ENCODE measurements at places on chromosomes 5 and 9.

DNA sequence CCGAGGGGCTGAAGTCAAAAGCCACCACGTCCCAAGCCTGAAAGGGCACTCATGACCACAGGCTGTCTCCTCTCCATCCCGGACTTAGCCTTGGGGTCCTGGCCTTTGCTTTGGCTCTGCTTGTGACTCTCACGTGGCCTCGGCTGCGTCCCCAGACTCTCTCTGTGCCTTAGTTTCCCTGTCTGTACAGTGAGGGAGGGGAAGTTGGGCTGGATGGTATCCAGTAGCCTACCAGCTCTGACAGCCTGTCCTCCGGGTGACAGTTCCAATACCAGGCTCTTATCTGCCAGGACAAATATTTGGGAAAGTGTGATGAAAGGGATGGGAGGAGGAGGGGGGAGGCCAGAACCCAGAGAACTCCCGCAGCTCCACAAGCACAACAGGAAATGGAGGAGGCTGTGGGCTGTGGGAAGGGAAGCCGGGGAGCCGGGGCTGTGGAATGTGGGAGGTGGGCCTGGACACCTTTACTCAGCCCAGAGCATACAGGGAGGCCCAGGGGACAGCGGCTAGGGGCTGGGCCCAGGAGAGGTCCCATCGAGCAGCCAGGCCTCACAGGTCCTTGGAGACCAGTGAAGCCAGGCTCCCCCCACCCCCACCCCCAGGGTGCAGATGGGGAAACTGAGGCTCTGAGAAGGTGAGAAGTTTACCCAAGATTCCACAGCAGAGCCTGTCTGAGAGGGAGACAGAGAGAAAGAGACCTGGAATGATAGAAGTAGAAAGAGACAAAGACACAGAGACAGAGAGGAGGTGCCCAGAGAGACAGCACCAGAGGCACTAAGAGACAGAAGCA is 18.3 kb downstream of the PDGFRB start:
- DNase-seq: no peak

GRCh38 chr5:14944996-14945395 is 73.4 kb upstream of the ANKH start:
- no peak for DNase-seq

DNA sequence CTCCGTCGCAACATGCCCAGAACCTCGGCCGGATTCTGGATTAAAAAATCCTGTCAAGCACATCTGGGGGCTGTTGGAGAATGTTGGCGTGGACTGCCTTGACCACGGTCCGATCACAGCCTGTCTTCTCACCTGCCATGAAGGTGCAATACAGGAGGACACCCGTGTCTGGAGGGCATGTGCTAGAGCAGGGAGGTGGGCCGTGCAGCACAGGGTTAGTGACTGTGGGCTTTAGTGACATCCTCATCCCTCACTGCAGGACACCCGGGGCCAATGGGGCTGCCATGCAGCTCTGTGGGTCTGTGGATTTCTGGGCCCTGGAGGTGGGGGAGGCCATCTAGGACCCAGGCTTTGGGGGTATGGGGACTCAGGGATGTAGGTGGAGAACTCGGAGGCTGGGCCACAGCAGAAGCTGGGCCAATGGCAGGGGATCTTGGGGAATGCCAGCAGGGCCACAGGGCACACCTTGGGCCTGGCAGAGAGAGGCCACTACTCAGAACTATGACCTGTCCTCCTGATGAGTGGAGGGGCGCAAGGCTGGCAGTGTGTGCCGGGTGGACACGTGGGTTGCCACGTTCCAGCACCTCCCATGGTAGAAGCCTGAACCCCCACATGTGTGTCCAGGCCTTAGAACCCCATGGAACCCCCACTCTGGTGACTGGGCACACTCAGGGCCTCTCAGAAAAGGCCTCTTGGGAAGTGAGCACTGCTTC is 23.3 kb downstream of the ZDHHC11B start:
- DNase-seq: no peak

DNA sequence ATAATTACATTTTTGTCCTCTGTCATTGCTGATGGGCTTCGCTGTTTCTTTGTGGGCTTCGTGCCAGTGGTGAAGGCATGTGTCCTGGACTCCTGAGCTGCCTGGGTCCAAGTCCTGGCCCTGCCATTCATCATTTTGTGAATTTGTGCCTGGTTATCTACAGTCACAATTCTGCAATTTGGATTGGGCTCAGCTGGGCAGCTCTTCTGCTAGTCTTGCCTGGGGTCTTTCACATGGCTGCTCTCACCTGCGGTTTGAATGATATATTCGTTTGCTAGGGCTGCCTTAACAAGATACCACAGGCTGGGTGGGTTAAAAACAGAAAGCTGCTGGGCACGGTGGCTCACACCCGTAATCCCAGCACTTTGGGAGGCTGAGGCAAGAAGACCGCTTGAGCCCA is 192.7 kb upstream of the IER5L start:
- DNase-seq: no peak

All from fibroblast of gingiva (primary cell).